Hepatic stellate cell (primary cell): ENCODE measurements at places on chromosomes 4 and X.

DNA sequence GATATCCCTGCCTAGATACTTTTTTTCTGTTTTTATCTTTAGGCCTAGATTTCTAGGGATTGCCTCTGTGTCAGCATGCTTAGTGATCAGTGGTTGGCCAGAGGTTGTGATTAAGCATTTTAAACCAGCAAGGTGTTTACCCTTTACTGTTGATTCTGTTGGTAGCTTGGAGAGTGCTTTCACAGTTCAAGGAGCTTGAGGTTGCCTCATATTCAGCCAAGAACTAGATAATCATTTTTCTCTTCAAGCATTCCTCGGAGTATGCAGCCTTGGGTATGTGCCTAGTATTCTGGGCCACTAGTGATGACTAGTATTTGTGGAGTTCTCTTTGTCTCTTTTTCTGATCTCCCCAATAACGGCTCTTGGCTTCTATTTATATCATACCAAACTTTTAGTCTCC, 20.4 kb downstream of the APOOL start:
- DNase-seq, result no peak

DNA sequence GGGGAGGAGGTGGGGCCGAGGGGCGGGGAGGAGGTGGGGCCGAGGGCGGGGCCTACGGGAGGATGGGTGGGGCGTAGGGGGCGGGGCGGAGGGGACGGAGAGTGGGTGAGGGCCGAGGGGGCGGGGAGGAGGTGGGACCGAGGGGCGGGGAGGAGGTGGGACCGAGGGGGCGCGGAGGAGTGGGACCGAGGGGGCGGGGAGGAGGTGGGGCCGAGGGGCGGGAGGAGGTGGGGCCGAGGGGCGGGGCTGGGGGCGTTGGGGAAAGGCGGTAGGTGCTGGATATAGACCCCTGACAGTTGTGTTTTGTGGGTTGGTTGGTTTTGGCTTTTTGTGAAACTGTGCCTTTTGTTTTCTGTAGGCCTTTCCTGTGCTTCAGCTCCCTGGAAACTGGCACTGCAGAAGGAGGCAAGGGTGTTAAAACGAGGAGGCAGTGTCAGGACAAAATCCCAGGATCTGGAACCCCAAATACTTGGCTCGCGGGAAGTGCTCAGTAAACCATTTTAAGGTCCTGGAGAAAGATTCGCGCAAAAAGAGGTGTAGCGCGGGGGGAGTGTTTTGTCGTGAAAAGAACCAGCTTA, 580 bp upstream of the MMGT1 start:
- no peak for DNase-seq

DNA sequence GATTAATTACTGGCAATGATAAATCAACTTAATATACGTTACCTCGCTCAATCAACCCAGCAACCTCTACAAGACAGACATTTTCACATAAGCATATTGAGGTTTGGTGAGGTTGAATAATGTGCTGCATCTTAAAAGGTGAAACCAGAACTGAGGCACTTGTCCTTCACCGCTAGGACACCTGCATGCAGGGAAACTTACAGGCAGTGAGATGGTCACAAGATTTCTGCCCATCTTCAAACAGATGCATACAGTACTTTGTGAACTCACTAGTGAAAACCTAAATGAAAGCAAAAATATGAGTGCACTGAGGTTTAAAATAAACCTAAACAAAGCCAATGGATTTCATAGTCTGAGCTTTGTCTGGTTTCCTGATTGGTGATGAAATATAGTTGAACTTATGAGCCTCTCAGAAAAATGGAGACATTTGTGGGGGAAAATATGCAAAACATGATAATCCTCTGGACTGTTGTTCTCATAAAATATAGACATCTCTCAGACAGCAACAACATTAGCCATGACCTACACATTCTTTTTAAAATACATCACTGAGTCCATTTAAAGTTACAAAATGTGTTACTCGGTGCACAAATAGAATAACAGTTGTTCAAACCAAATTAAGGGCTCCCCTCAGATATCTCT, 20.9 kb upstream of the PRSS12 start:
- DNase-seq, result peak; percentile 4

DNA sequence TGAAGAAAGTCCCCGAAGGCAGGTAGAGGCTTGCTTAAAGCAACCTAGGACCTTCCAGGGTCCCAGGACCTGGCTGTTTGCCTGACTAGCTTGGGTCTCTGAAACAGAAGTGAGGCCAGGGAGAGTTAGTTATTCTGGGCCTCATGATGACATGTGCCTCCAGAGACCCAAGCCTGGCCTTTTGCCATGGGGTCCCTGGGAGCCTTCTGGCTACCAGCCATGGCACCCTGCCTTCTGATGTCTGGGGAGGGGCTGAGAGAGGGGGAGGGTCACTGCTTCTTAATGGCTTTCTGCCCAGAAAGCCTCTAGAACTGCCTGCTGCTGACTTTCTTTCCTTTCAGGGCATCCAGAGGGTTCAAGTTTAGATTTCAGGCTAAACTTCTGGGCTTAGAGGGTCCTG, 1.0 kb upstream of the STARD8 start:
- DNase-seq, result no peak

DNA sequence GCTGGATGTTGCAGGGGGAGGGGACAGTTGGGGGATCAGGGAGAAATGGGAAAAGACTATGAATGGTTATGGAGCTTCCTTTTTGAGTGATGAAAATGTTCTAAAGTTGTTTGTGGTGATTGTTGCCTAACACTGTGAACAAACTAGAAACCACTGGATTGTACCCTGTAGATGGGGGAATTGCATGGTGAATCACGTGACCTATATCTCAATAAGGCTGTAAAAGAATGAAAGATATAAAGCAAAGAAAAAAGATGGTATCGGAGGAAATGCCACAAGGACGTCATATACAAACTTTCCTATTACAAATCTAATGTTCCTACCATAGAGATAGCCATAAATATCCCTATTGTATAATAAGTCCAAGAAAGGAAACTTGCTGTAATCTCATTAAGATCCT, 20.6 kb upstream of the CT55 start:
- DNase-seq, result no peak

DNA sequence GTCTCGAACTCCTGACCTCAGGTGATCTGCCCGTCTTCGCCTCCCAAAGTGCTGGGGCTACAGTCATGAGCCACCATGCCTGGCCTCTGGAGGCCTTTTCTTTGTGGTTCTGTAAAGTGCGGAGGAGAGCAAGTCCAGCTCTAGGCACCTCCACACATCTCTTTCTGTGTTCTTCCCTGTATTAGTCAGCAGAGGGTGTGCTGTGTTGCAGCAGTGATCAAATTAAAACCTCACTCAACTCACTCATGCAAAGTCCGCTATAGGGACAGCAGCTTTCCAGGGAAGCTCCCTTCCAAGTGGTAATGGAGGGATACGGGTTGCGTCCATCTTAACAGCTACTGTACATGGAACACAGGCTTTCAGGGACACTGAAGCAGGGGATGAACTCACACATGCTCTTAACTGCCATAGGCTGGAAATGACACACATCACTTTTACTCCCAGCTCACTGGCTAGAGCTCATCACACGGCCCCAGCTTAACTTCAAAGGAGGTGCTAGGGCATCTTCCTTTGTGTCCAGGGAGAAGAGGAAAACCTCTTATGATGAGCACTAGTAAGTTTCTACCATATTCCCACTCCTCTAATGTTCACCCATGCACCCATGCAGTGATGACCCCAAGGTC, 36.0 kb upstream of the CCNG2 start:
- DNase-seq, result no peak

- DNase-seq, result no peak
Observed at GRCh38 chr4:22703912-22704311, 11.2 kb downstream of the GBA3 start.

DNA sequence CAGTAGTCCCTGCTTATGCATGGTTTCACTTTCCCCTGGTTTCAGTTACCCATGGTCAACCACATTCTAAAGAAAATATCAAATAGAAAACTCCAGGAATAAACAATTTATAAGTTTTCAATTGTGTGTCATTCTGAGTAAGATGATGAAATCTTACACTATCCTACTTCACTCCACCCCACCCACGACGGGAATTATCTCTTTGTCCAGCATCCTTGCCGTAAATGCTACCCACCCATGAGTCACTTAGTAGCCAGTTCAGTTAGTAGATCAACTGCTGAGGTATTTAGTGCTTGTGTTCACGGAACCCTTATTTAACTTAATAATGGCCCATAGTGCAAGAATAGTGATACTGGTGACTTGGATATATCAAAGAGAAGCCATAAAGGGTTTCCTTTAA, 91.4 kb downstream of the KLHL13 start:
- no peak for DNase-seq

- no peak for DNase-seq
Observed at GRCh38 chrX:16897445-16897844, 27.3 kb upstream of the RBBP7 start.

DNA sequence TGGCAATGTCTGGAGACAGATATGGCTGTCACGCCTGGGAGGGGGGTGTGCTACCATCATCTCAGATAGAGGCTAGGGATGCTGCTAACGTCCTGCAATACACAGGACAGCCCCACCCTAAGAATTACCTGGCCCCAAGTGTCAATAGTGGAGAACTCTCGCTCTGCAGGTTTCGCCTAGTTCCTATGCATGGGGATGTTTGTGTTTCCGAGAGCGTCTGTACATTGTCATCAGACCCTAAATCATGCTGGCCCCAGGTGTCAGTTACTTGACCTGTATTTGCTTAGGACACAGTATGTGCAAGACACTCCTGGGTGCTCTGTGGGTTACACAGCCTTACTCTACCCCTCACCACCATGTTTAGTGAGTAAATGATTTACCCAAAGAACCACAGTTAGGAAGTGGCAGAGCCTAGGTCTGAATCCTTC, 90.8 kb downstream of the AFF1 start:
- DNase-seq, result no peak

DNA sequence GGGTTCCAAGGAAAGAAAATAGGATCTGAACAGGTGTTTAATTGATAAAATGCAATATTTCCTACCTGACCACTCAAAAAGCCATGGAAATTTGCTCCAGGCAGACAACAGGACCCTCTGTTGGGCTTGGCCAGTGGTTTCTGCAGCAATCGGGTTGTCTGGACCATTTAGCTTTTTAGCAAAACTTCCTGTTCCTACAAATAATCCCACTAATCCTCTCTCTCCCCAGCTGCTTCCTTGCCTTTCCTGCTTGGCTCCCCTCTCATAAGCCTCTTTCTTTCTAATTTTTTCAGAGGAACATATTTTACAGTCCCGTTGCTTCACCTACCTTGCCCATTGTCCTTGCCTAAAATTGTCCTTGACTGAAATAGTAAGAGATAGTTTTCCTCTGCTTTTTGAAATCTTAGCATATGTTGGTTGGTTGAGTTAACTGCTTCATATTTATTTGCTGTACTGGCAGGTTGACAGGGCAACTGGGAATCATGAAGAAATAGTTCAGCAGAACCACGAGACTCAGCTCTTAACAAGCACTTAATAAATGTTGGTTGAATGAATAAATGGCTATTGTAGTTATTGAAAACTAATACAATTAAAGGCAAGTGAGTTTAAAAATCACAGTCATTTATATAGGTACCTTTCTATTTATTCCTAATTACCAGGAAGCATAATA, 259.8 kb downstream of the KCNIP4 start:
- no peak for DNase-seq

DNA sequence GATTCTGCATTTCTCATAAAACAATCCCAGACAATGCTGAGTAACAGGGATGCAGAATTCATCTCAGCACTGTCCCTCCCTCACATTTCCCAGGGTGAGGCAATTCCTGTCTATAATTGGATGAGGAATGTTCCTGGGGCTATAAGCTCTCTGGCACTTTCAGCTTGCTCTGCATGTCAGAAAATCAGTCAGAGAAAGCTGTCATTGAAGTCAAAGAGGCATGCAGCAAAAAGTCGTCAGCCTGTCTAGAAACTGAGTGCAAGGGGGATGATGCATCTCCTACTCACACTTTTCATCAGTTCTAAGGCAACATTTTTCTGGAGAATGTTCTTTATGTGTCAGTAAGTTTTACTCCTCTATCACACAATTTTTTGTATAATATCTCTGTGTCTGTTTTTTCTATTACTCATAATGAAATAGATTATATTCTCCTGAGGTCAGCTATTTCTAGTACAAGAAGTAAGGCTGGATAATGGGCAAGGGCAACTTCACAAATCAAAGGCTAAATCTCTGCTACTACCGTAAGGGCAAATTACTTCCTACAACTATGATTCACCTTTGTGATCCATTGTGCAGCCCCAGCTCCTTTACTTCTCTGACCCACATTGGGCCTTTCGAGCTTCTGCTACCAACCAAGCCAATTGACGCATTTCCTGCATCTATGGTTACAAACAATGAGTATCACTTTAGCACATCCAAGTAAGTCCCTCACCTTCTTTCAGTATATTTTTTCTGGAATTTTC, 56.0 kb downstream of the TASL start:
- DNase-seq, result peak; percentile 7

- DNase-seq, result no peak
Observed at GRCh38 chr4:13860126-13860525, 232.6 kb upstream of the BOD1L1 start.

DNA sequence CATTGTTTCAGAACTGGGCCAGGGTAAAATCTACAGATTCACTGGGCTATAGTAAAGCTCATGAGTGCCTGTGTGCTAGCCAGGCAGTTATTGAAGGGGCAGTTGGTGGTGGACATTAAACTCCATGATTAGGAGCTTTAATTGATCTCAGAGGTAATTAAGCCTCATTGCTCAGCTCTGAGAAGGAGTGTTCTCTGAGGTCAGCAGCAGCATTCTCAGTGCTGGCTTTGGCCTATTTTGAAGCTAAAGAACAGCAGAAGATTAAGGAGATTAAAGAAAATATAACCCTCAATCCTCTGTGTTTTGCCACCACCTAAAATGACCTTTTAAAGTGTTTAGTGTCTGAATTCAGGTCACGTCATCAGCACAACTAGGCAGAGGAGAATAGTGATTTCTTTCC, 42.5 kb downstream of the EGF start:
- DNase-seq, result no peak

- DNase-seq, result no peak
Observed at GRCh38 chr4:3781997-3782930, 16.1 kb downstream of the ADRA2C start.

GRCh38 chr4:37628977-37629609, 57.1 kb downstream of the RELL1 start:
- DNase-seq, result peak; percentile 67

- no peak for DNase-seq
Observed at GRCh38 chr4:6674500-6675149, 19.1 kb upstream of the S100P start.

- no peak for DNase-seq
Observed at GRCh38 chr4:169133932-169134331, 123.9 kb upstream of the CBR4 start.

DNA sequence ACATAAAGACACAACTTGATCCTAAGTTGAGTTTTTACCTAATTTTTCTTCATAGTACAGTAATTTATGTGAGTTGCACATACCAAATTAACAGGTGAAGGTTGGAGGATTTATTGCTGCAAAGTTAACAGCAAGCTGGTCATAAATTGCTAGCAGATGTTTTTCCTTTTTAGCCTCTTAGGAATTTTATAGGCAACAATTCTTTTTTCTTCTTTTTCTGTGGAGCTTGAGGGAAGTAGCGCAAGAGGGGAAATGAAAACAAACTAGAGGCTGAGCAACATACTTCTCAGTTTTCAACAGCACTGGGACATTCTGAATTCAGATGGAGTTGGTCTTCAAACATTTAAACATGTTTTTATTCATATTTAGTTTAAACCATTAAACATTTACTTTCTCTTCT, 63.7 kb upstream of the TLR2 start:
- no peak for DNase-seq

GRCh38 chrX:41665686-41666085, 23.1 kb upstream of the GPR34 start:
- no peak for DNase-seq
